ENCODE measurements at places on chromosomes 2 and 18. TPM values are rescaled to one million over a fixed set of nuclear protein-coding genes. Genes with fewer than 3 reads are reported as not detected.

Gene RUFY4
- total RNA-seq = 1.8 TPM

GRCh38 chr2:97769711-97770110 is 56.3 kb downstream of the ZAP70 start:
- no peak for DNase-seq

- DNase-seq = no peak
Observed at GRCh38 chr18:47912794-47913585, 17.5 kb downstream of the SMAD2 start.

- DNase-seq = no peak
Observed at GRCh38 chr18:421247-422155, 79.0 kb downstream of the COLEC12 start.

DNA sequence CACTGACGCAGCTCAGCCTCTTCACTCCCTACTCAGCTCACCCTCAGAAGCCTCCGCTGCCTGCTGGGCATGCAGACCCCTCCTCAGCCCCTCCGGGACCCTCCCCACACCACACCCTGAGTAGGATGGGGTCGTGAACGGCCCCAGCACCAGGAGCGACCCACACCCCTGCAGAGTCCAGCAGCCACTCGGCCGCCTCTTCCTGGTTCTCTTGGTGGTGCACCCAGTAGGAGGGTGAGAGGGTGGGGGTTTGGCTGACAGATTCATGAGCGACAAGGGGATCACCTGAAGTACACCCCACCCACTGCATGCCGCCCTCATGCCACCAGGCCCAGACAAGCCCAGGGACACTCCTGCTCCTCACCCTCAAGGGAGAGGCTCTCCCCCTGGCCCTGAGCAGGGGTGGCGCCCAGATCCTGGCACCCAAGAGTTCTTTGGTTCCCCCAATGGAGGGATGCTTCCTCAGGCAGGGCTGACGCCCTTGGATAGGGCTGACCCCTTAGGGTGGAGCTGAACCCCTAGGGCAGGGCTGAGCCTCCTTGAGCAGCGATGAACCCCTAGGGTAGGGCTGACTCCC is 76.6 kb upstream of the GPC1 start:
- DNase-seq = no peak

DNA sequence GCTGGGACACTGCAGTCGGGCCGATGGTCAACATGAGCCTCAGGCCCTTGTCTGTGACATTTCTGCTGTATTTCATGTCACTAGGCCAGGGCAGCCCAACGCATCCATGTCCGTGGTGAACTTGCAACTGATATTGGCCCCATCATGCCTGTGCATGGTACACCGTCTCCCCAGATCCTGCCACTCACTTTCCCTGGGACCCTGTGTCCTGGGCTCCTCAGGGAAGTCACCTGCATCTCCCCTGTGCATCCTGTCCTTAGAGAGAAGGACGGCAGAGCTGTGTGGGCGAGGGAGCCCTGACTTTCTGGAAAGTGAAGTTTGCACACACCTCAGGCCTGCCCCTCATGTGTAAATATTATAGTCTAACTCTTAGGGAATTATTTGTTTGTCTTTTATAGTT is 123.3 kb downstream of the ACKR3 start:
- no peak for DNase-seq

GRCh38 chr2:190545555-190546385 is 11.2 kb upstream of the NEMP2 start:
- no peak for DNase-seq

GRCh38 chr2:167706800-167707199 is 540.6 kb downstream of the STK39 start:
- DNase-seq = no peak
